Calu3 (cell line): ENCODE measurements at places on chromosomes 11 and 22.
A peak's percentile ranks its signal among the peaks of the same experiment; 100 is the strongest.

DNA sequence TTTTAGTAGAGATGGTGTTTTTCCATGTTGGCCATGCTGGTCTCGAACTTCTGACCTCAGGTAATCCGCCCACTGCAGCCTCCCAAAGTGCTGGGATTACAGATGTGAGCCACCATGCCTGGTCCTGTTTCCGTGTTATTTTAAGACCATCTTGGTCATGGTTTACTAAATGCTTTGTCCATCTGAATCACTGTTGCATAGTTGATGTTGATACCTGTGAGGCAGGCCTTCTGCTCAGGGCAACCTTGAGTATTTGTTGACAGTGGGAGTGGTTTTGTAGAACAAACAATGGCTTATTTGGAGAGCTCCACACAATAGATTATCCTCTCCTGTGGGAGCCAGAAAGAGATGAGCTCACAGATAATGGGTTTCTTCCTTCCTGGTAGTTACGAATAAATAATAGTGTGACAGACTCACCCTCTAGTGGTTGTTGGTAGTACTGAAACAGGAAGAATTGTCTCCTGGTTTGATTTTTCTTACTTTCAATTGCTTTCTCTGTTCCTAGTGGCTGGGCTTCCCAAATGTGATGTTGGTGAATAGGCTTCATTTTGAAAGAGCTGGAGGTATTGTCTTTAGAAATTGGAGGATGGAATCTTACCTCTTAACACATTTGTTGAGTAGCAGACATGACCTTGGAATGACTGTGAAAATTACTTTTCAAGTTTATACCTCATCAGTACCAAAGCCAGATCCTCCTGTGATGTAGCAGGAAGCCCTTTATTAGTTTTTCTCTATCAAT, 39.0 kb downstream of the CTNND1 start:
- DNase-seq, result peak; percentile 40

- DNase-seq, result no peak
Observed at GRCh38 chr11:92141159-92141558, 83.5 kb upstream of the FAT3 start.

DNA sequence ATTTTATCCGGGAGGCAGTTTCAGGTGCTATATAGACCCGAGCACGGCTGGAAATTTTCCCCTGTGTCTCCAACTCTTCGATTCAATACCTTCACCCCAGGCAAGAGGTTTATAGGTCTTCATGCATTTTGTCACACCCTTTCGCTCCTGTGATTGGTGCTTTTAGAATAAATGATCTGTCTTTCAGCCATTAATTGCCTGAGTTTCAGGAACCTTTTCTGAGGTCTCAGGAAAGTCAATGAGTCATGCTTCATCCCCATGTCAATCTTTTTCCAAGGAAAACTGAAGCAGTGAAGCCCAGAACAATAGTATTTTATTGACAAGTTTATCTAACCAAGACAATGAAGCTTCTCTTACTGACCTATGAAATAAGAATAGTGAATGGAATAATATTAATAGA, 29.9 kb downstream of the FAM181B start:
- DNase-seq, result no peak

- DNase-seq, result peak; percentile 80
Observed at GRCh38 chr11:45655347-45655756, 10.1 kb downstream of the CHST1 start.
